ENCODE measurements at places on chromosomes 5 and 9.
A peak's percentile ranks its signal among the peaks of the same experiment; 100 is the strongest.

- no peak for DNase-seq
Observed at GRCh38 chr9:126122901-126123616, 203.6 kb upstream of the MVB12B start.

GRCh38 chr5:147140558-147140957, 94.3 kb upstream of the STK32A start:
- no peak for DNase-seq

- DNase-seq: no peak
Observed at GRCh38 chr5:36820900-36821299, 55.7 kb upstream of the NIPBL start.

DNA sequence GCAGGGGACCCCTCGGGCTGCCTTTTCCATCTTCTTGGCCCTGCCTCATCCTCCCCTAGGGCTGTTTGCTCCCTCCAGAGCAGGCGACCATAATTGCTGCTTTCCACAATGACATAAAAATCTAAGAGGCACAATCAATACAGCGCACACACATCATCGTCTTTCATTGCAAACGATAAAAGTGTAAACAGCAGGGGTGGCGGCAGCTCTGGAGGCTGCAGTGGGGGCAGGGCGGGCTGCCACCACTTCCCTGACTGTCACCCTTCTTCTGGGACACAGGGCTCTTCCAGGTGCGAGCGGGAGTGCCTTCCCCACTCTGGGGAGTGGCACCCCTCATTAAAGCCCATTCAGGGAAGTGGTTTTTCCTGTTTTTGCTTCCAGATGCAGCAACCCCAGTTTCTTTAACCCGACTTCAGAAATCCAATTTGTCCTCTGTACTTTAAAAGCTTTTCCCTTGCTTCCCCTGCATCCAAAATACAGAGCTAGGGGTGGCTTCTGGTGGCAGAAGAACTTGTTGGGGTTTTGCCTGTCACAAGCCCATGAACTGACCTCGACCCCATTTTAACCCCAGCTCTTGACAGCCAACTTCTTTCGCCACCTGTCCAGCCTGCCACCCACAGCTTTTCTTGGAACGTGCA, 45.7 kb downstream of the TSPAN17 start:
- DNase-seq: no peak

DNA sequence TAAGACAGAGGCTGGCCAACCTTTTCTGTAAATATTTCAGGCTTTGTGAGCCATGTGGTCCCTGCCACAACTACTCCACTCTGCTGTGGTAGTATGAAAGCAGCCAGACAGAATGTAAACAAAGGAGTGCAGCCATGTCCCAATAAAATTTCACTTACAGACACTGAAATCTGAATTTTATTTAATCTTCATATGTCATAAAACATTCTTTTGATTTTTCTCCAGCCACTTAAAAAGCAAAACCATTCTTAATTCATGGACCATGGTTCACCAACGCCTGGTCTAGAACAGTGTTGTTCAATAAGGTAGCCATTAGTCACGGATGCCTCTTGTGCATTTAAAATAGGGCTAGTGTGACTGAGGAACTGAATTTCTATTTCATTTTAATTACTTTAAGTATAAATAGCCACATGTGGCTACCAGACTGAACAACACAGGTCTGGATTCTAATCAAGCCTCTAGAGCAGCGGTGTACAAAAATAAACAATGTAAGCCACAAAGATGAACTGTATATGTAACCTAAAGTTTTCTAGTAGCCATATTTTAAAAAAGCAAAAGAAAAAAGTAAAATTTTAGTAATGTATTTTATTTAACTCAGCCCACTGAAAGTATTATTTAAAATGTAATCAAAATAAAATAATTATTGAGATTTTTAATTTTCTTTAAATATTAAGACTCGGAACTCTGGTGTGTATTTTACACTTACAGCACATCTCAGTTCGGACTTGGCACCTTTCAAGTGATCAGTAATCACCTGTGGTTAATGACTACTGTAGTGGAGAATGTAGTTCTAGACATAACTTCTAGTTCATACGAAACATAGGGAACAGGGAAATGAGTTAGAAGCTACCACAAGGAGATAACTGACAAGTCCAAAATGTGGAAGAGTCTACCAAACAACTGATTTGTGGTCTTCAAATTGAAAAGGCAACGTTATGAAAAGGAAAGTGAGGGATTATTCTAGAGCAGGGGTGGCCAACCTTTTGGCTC, 14.3 kb downstream of the GEMIN5 start:
- no peak for DNase-seq

DNA sequence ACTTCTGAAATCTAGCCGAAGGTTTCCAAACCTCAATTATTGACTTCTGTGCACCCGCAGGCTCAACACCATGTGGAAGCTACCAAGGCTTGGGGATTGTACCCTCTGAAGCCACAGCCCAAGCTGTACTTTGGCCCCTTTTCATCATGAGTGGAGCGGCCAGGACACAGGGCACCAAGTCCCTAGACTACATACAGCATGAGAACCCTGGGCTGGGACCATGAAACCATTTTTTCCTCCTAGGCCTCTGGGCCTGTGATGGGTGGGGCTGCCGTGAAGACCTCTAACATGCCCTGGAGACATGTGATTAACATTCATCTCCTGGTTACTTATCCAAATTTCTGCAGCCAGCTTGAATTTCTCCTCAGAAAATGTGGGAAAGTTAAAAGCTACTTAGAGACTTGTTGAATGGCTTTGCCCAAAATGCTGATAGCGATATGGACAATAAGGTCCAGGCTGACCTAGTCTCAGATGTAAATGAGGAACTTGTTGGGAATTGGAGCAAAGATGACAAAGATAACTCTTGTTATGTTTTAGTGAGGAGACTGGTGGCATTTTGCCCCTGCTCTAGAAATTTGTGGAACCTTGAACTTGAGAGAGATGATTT, 34.1 kb upstream of the CPLANE1 start:
- DNase-seq: no peak

DNA sequence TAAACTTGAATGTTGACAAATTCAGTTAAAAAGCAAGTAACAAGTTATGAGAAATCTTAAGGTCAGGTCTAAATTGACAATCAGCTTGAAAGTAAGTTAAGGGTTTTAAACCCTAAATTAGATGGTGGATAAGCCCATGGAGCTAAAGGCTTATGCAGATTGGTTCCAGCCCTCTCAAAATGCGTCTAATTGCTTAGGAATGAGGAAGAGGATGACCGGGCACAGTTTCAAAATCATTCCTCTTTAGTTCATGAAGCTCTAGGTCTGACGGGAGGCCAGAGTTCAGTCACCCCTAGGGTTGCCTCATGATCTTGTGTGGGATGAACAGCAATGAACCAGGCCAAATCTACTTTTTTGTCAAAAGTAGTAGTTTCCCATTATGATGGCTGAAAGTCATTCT, 75.4 kb downstream of the SLC38A9 start:
- no peak for DNase-seq

DNA sequence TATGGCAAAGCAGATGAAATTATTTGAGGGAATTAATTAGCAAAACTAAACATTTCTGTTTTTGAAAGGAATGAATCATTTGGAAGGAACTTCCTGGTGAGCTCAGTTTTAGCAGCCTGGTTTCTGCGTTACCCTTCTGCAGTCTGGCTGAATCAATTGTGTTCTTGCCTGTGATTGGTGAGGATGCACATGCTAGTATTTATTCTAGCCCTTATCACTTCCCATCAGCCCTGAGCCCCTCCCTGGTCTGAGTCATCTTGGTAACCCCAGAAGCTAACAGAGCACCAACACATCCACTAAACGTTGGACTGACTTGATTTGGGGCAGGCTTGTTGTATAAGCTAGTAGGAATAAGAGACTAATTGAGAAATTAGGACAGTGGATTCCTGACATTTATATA, 6.6 kb downstream of the TJP2 start:
- DNase-seq: peak; percentile 98

GRCh38 chr5:73759771-73760170, 133.8 kb downstream of the ARHGEF28 start:
- DNase-seq: no peak

DNA sequence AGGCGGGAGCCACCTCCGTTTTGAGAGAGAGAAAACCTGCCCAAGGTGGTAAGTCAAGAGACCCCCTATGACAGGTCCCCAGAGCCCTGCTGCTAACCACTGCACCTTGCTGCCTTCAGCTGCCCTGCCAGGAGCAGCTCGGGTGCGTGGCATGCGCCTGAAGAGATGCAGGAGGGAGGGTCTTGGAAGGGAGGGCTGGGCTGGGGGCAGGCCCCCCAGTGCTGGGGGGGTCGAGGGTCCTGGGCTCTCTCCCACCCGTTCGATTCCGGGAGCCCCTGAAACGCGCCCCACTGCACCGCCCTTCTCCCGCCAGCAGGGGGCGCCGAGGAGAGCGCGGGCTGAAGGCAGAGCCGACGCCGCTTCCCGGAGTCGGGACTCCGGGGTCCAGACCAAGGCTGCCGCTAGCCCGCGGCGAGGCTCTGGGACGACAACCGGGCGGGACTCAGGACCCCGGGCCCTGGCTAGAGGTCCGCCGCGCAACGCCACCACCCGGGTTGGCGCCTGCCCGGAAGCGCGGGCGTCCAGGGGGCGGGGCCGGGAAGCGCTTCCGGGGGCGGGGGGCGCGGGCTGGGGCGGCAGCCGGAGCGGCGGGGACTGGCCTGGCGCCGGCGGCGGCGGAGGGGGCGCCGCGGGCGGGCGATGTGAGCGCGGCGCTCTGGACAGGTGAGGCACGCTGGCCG, at the start of gene ZBTB34:
ZBTB34 (plus strand) TSS at position 563 of the 680 bp plus-strand sequence. CDS start 18,761 bp downstream, outside the sequence.
- DNase-seq: peak; percentile 61

DNA sequence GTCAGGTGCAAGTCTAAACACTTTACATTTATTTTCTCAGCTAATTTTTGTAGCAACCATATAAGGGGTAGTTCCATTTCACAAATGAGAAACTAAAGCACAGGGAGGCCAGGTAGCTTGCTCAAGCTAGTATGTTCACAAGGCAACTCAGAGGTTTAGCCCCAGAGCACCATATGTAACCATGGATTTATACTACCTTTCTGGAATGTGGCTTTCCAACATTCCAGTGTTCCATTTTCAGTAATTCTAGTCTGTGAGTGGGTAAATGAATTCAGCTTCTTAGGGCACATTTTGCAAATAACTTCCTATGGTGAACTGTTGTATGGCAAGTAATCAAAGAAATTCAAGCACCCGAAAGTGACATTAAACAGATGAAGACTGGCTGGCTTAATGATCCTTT, 25.0 kb upstream of the CAST start:
- no peak for DNase-seq

- DNase-seq: no peak
Observed at GRCh38 chr9:107375651-107376369, 92.7 kb downstream of the RAD23B start.

GRCh38 chr5:56112526-56113121, 117.9 kb upstream of the IL6ST start:
- DNase-seq: no peak

- DNase-seq: no peak
Observed at GRCh38 chr5:137921931-137922330, 32.7 kb downstream of the PKD2L2 start.

DNA sequence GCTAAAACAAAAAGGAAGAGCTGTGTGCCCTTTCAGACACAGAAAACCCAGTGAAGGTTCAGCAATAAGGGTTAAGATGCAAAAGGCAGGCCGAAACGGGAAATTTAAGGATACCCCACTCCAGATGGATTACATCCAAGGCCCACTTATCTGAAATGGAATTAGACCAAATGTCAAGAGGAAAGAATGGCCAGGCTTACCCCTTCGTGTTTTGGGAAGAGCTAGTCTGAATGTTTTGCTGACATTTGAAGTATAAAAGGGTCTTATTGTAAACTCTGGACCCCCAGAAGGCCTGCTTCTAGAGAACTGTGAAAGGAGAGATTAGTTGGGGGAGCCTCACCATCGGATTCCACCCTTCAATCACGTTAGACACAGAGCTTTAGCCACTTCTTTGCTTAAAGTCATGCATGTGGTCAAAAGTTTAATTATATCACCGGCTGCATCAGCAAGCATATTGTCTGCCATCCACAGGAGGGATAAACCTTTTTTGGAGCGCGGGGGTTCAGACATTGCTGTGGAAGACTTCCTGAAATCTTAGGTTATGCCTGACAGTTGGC, 93.3 kb downstream of the EFNA5 start:
- no peak for DNase-seq
